Stromal cell of bone marrow (primary cell): ENCODE measurements at places on chromosomes 11 and 22.
A peak's percentile ranks its signal among the peaks of the same experiment; 100 is the strongest.

- no peak for DNase-seq
Measured at GRCh38 chr11:120102050-120102863, 35.7 kb downstream of the TRIM29 start.

- no peak for DNase-seq
Measured at GRCh38 chr11:62544581-62545436, 1.8 kb downstream of the AHNAK start.

DNA sequence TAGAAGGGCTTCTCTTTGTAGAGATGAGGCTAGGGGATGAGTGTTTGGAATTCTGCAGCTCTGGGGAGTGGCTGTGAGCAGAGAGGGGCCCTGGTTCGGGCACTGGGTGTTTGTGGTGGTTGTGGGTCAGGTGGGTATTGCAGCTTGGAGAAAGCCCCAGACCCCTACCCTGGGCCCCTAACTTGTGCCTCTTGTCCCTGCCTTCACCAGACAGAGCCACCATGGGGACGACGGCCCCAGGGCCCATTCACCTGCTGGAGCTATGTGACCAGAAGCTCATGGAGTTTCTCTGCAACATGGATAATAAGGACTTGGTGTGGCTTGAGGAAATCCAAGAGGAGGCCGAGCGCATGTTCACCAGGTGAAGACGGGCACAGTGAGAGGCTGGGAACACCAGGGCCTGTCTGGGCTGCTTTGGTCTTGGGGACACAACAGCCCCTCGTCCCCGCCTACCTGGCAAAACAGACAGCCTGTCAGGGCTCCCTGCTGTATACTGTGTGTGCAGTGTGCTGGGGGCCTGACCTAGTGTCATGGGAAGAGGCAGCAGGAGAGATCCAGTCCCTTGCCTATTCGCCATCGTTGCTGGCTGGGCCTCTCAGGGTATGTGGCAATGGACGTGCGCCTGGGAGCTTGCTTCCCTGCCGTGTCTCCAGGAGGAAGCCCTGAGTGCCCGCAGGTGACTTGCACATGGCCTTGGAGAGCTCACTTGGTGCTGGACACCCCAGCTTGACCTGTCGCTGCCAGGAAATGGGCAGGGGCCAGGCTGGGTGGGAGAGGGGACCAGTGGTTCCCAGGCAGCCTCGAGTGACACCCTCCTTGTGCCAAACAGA, 4.3 kb downstream of the INCENP start:
- DNase-seq: no peak

DNA sequence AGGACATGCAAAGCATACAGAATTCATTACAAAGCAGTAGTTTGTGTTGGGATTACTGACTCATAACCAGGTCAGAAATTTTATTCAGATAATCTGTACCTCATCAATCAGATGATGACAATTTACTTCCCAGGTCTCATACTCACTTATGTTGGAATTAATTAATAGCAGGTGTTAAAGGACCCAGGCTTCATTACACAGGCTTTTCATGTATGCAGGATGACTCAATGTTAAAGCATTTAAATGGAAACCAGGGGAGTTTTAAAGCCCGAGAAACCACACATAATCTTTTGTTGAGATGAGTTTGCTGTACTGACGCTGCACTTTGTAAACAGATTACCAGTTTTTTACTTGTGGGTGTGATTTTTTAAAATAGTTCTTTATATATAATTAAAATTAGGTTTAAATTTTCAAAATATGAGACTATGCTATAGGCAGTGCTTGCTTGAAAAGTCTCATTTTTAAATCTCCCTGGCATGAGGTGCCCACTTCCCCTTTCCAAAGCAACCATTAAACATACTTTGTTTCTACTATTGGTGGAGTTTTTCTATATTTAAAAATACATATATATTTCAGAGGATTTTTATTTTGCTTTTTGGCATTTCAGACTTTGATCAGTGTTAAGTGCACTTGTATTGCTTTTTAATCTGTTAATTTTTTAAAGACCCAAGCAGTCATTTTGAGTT, 41.0 kb downstream of the CEP57 start:
- peak; percentile 13 for DNase-seq

DNA sequence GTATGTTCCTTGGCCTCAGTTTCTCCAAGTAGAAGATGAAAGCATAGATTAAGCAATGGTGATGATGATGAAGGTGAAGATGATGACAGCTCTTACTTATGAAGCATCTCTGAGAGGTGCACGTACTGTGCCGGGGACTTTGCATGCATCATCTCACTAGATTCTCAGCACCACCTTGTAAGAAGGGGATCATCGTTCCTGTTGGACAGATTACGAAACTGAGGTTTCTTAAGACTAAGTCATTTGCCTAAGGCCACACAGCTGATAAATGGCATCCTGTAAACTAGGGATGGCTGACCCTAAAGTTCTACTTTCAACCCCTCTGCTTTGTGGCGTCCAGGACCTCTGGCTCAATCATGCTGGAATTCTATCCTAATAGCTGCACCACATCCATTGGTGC, 8.7 kb downstream of the MS4A15 start:
- DNase-seq: no peak

- no peak for DNase-seq
Measured at GRCh38 chr11:112300094-112300786, 39.6 kb upstream of the PLET1 start.

- no peak for DNase-seq
Measured at GRCh38 chr11:116420030-116420429, 352.8 kb downstream of the BUD13 start.

DNA sequence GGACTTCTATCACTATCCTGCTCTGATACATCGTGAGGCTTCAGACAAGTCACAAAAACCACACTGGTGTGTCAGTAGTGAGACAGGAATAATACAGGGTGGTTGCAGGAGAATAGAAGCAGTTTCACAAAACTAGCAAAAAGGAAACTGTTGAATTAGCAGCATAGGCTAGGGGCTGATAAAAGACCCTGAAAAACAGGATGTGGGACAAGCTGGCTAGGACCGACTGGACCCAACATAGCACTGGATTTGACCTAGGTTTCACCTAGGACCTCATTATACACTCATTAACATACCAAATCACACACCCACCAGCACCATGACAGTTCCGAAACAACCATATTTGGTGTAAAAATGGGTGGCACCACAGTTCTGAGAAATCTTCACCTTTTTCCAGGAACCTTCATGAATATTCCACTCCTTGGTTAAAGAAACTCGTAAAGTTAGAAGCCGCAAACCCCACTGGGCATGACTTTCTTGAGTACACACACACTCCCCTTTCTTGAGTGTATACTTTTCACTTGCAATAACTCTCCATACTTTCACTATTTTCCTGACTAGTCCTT, 76.2 kb downstream of the SLC1A2 start:
- DNase-seq: no peak

DNA sequence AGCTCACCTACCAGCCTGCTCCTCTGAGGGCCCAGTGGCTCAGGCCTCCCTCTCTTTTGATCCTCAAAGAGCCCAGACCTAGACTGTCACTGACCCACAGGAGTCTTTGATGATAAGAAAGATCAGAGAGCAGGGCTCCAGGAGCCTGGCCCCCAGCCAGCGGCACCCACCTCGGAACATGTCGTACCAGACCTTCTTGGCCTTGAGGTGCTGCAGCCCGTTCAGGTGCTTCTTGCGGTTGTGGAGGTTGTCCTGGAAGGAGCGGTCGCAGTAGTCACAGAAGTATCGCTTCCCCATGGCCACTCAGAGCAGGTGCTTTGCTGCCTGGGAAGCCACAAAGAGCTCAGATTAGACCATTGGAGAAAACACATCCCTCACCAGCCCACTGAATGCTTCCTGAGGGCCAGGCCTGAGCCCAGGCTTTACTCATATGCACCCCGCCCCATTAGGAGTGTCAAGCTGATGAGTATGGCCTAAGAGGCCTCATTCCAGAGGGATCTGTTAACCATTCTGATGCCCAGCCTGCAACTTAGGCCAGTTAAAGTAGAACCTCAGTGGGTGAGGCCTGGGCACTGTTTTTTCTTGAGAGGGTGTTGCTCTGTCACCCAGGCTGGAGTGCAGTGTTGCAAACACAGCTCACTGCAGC, 18.4 kb downstream of the ZMAT5 start:
- no peak for DNase-seq

GRCh38 chr22:41216984-41217383, 11.9 kb downstream of the L3MBTL2 start:
- DNase-seq: no peak

DNA sequence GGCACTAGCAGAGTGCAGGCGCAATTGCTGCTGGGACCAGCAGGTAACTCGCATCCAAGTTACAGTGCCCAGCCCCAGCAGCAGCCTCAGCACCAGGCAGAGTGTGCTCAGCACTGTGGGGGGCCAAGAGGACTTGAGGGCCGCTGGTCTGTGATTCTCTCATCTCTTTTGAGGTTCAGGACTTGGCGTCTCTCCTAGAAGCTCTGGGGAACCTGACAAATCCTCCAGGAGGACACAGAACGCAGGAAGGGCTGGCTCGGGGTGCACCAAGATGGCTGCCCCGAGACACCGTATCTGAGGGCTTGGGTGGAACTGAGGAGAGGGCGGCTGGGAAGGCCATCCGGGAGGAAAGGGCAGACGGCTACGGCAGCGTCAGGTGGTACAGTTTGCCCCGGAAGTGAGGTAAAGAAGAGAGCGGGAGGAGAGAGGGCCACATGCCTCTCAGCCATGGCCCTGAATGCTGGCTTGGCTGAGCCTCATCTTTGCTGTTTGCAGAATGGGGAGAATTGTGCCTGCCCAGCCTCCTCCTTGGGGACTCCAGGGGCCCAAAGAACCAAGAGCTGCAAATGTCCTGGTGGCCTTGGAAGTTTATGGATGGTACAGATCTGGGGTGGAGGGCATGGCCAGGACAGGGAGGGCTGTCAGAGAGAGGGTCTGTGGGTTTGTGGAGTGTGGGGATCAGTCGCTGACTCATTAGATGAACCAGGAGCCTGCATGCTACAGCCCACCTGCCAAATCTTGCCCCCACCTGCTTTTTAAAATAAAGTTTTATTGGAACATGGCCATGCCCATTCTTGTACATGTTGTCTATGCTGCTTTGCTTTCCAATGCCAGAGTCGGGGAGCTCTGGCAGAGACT, 78.0 kb downstream of the MYEOV start:
- no peak for DNase-seq

DNA sequence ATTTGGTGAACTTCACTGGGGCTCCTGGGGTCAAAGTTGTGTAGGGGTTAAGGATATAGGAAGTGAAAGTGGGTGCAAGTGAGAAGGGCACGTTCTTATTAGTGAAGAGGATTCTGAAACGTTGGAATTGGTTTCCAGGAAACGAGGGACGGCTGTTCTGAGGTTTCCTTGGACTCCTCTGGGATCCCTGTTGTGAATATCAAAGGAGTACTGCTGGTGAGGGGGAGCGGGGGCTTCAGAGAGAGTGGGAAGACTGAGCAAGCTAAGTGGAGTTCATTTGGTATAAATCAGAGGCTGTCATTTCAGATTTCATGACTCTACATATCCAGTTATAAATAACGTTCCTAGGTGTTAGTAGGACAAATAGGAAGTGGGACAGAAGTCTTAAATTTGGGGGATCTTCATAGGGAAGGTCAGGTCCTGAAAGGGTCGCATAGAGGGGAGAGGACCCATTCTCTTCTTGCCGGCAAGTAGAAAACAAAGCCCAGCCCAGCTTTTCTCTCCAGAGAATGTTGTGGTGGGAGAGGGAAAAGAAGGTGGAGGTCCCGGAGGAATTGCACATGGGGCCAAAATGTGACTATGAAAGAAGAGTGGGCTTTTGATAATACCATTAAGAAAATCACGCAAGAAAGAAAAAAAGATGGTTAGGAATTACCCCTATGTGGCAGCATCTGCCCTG, 1.1 kb upstream of the NELL1 start:
- no peak for DNase-seq

- DNase-seq: no peak
Measured at GRCh38 chr22:32255217-32255616, at the start of gene SLC5A4. TSS of gene SLC5A4 (minus strand) at chr22:32255347. CDS start at chr22:32255329, 18 bp downstream.

DNA sequence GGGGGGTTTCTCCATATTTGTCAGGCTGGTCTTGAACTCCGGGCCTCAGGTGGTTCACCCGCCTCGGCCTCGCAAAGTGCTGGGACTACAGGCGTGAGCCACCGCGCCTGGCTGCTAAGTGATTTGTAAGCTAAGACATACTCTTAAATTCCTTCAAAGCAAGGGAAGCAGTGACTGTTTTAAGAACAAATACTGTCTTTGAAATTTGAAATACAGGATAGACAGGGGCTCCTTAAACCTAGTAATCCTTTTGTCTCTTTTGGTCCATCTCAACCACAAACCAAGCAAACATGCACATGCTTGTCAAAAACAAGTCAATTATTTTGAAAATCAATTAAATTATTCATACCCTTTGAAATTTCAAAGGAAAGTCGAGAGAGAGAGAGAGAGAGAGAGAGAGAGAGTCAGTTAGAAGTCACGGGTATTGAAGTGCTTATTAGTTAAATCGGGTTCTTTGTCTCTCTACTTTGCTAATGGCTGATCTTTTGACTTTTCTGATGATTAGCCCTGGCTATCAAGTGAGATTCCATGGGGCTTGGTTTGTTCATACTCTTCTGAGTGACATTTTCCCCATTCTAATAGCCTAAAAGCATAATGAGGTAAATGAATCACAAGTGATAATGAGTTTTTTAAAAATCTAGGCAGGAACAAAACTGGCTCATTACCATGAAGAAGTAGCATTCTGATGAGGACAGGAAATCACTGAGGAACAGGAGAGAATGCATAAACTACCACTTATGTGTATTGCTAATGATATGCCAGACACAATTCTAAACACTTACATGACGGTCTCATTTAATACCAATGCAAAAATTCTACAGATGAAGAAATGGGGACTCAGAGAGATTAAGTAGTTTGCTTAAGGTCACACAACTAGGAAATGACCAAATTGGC, 48.0 kb downstream of the MCHR1 start:
- DNase-seq: no peak

GRCh38 chr11:32081129-32081641, 9.7 kb upstream of the RCN1 start:
- DNase-seq: peak; percentile 44

- no peak for DNase-seq
Measured at GRCh38 chr22:20001082-20001638, 15.5 kb downstream of the ARVCF start.

- no peak for DNase-seq
Measured at GRCh38 chr11:119427279-119427678, 4.3 kb upstream of the THY1 start.

DNA sequence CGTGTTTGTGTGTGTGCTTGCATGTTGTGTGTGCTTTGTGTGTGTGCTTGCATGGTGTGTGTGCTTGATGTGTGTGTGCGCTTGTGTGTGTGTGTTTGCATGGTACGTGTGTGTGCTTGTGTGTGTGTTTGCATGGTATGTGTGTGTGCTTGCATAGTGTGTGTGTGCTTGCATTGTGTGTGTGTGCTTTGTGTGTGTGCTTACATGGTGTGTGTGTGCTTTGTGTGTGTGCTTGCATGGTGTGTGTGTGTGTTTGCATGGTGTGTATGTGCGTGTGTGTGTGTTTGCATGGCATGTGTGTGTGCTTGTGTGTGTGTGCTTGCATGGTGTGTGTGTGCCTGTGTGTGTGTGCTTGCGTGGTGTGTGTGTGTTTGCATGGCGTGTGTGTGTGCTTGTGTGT, 10.0 kb upstream of the MUC5AC start:
- no peak for DNase-seq

DNA sequence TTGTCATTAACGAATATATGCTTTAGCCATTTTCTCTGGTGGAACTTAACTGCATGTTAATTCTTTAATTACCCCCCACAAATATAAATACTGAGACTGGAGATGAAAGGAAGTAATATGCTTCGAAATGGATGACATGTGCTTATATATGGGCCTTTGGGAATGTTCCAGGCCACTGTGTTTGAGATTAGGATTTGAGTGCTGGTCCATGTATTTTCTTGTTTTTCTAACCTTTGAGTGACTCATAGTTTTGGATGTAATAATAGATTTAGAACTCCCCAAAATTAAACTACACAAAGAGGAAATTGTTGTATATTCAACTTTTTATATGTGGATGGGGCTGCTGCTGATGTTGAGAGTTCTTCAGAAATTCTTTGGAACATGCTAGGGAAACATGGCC, 54.2 kb downstream of the EXT2 start:
- no peak for DNase-seq
